CD8-positive, alpha-beta memory T cell (primary cell): ENCODE measurements at places on chromosomes 6 and 20.

- no peak for DNase-seq
Observed at GRCh38 chr6:31826793-31827285, 699 bp upstream of the HSPA1B start.

DNA sequence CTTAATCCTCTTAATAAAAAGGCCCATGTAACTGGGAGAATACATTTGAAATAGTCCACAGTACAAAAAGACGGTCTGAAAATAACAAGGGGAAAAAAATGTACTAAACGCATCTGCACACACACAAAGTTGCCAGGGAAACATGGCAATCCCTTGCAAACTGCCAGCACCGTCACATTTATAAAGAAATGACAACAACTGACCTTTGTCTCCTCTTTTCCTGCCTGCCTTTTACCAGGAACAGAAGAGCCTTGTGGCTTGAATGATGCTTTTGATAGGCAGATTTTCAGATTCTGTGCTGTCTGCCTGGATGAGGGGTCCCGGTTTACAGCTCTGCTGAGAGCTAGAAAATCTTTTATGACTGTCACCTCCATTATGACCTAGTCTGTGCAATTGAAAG, 308.6 kb upstream of the ZFP64 start:
- no peak for DNase-seq

GRCh38 chr6:84390334-84390733, 162.9 kb upstream of the CEP162 start:
- no peak for DNase-seq

DNA sequence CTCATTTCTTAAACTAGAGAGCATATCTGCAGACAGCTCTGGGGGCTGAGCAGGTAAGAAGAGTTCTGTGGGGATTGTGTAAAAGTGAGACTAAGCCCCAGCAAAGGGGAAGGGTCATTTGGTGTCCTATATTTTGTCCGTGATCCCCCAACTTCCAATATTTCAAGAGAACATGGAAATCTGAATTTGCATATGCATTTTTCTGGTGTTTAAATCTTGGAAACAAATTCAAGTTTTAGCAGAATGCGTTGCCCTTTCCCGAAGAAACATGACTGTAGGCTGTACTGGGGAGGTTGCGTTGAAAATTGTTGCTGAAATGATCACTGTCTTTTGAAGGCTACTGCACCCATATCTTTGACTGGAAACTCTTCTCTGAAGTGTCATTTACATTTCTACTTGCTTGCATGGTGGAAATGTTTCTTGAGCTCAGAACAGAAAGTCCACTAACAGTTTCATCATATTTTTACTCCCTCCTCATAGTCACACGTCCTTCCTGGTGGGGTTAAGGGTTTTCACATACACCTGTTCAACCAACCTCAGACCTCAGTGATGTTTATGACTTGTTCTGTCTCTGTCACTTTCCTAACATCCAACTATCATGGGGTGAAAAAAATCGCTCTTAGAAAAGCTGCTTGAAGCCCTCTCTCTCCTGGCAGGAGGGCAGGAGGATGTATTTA, 140.3 kb downstream of the BCAS1 start:
- DNase-seq = no peak

GRCh38 chr6:44442236-44442635, 54.7 kb downstream of the CDC5L start:
- DNase-seq = no peak

DNA sequence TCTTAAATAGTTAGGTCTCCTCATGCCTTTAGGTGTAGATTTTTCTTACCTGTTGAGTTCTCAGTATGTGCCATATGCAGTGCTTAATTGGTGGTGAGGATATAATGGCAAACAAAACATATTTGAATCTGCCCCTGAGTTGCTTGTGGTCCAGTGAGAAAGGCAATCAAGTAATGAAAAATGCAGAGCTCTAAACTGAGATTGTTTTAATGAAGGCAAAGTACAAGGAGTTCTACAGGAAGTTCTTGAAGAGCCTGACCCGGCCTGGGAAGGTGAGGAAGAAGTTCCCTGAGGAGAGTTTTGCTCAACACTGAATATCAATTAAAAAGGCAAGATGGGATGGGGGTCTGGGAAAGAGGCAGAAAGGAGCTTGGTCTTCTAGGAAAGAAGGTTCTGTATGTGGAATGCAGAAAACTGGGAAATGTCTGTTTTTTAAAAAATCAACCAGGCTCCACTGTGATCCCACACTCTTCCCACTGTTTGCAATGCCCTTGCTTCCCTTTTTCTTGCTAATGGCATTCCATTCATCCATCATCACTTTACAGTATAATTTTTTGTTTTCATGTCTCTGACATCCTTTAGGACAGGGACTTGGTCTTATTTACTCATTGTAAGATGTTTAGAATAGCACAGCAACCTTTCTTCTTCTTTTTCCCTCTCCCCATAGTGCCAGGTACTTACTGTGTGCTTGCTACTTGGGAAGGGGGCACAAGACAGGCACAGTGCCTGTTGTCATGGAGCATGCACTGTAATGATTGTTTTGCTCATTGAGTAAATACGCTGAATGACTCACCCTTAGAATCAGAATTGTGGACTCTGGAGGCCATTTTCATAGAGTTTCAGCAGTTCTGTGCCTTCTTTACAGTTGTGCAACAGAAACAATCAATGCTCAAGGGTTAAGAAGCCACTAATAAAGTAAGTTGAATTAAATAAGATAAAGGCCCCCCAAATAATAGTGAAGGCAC, 64.3 kb downstream of the ANKS1A start:
- DNase-seq = no peak

DNA sequence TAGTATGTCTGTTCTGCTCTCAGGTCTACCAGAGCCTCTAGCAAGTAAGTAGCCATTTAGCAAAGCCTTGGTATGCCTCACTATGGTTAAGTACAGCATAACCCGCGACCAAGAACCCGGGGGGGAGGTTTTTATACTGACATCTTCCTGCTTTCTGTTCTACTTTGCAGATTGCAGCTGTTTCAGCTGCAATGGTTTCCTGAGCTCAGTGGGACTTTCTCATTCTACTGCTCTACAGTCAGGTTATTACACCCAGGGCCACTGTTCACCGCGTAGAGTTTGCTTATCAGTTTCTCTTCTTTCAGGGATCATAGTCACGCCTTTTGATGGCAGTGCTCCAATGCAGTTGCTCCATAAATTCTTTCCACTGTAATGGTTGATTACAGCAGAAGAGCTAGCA, 631.3 kb downstream of the TFAP2A start:
- no peak for DNase-seq

DNA sequence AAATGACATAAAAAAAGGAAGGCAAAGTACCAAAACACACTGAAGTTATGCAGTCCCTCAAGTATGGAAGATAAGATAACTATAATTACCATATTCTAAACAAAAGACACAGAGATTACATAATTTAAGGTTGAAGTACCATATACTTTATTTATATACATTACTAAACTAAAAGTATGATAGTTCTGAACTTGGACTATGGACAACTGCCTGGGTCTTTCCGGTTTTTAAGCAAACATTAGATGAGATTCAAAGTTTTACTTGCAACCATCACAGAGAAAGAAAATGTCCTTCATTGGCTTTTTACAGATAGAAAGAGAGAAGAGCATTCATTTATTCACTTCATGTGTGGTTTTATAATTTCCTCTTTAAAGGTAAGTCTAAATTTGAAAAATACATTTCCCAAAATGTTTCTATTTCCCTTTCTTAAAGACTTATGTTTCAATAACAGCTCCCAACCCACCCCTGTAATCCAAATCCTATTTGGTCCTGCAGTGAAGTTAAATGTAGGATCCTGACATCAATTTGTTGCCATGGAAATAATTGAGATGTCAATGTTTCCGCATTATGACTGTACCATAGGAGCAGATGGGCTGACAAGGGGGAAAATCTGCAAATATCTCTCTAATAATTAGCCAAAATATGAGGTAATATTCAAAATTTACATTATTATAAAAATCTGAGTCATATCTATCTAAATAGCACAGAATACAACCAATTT, 63.7 kb downstream of the PTPRK start:
- no peak for DNase-seq

- DNase-seq = peak; percentile 4
Observed at GRCh38 chr6:27592481-27593199, 119.7 kb upstream of the ZNF184 start.

GRCh38 chr6:149231778-149232177, 85.7 kb upstream of the TAB2 start:
- DNase-seq = no peak

DNA sequence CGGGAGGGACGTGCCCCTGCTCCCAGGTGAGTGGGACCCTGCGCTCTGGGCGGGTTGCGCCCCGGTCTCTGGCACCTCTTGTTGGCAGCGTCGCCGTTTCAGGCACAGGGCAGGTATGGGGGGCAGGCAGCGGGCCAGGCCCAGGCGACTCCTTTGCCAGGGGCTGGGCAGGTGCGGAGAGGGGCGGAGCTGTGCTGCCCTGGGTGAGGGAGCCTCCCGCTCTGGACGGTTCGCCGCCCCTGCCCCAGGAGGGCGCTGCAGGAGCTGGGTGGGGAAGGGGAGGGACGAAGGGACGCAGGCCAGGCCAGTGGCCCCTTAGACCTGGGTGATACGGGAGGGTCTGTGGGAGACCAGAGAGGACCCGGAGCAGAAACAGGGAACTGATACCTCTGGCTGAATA, 663.9 kb upstream of the DEFB115 start:
- DNase-seq = no peak

DNA sequence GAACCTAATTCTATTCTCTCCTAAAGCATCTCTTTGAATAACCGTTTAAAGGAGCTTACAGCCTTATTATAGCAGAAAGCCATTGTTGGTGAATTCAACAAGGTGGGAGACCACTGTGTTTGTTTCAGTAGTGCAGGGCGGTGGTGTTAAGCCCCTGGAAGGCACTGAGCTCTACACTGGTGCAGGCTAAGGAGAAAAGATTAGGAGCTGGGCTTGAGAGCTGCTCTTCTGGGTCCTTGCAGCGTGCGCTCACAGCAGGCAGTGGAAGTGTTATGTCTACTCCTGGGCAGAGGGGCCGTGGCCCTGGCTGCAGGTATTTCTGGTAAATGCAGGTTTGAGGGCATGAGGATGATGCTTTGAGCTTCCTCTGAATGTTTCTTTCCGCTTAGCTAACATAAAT, 361.2 kb downstream of the RNF144B start:
- no peak for DNase-seq

- DNase-seq = no peak
Observed at GRCh38 chr6:14772188-14772587, 473.7 kb upstream of the JARID2 start.

GRCh38 chr6:41373919-41374617, 38.7 kb downstream of the NCR2 start:
- DNase-seq = no peak

GRCh38 chr6:156795825-156796224, 18.6 kb downstream of the ARID1B start:
- DNase-seq = no peak
